ENCODE measurements at places on chromosomes 3 and 15.

GRCh38 chr3:133490468-133491351 lies 82.8 kb upstream of the CDV3 start:
- no peak for DNase-seq

DNA sequence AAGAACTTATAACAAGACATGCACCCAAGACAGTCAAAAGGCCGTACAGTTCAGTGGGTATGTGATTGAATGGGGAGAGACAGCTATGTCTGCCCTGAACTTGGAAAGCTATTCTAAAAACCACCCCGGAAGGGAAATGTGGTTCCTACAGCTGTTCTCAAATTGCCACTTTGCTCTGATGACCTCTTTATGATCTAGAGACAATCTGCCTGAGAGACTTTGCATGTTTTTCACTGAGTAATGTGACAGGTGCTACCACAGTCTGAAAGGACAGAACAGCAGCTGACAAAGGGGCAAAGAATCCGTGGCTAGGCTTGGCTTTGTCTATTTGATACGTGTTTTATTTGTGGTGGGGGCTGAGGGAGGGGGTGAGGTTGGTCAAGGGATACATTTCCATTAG lies 148.3 kb upstream of the NPHP3 start:
- no peak for DNase-seq

- DNase-seq, result no peak
Observed at GRCh38 chr15:45156744-45157455, 27.1 kb downstream of the DUOX1 start.

- no peak for DNase-seq
Observed at GRCh38 chr3:193911784-193912340, 224.1 kb upstream of the HES1 start.

- no peak for DNase-seq
Observed at GRCh38 chr3:66904831-66905493, 93.1 kb upstream of the KBTBD8 start.

DNA sequence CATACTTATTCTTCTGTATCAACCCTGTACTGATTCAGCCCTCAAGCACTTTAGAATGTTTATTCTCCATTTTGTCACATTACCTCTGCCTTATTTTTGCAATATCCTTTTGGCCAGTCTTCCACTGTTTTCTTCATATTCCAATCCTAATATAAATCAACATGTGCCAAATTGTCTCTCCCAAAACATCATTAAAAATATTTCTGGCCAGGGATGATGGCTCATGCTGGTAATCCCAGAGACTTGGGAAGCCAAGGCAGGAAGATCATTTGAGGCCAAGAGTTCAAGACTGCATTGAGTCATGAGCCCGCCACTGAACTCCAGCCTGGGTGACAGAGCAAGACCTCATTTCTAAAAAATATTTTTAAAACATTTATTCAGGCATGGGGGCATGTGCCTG lies 641.4 kb upstream of the CBLB start:
- DNase-seq, result peak; percentile 76

- DNase-seq, result no peak
Observed at GRCh38 chr3:62898530-62899496, 23.6 kb upstream of the CADPS start.

GRCh38 chr3:47394881-47395280 lies 14.1 kb downstream of the PTPN23 start:
- no peak for DNase-seq

DNA sequence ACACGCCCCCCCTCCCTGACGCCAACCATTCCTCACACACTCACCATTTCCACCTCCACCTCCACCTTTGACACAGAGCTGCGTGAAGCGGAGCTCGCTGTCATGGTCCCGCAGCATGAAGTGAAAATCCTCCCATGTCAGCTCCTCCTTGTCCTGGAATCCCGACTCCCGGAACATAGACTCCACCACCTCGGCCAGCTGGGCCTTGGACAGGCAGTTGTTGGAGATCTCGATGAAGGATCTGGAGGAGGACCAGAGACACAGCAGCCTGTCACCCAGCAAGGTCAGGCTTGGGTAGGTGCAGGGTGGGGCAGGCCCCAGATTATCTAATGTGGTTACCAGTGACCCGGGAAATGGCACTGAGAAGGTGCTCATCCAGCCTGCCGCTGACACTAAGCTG lies 12.2 kb downstream of the DUOX2 start:
- DNase-seq, result no peak

GRCh38 chr15:88022716-88023115 lies 233.8 kb downstream of the NTRK3 start:
- no peak for DNase-seq

DNA sequence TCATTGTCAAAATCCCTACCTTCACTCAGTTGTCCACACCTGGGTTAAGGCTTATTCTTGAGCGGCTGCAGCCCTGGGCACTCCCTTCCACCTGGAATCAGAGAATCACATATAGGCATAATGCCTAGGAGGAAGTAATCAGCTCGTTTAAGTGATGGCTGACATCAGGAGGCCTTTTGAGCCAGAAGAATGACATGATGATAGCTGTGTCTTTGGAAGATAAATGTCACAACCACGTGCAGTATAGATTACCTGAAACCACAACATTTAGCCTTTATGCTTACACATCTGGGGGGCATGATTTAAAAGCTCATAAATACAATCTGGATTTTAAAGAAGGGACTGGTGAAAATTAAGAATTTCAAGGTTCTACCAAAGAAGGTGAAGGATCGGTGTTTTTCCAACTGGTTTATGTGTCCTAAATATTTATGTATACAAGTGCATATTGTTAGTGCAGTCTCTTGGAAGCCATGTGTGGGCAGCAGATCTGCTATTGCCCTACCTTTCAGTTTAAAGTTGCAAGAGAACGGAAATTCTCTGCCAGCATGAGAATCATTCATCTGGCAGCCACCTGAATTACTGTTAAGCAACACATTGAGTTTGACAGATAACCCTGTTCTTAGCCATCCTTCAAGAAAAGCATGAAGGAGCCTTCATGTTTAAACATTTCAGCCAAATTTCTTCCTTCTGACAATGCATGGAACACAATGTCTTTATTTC lies 163.4 kb upstream of the NR2E3 start:
- DNase-seq, result no peak

DNA sequence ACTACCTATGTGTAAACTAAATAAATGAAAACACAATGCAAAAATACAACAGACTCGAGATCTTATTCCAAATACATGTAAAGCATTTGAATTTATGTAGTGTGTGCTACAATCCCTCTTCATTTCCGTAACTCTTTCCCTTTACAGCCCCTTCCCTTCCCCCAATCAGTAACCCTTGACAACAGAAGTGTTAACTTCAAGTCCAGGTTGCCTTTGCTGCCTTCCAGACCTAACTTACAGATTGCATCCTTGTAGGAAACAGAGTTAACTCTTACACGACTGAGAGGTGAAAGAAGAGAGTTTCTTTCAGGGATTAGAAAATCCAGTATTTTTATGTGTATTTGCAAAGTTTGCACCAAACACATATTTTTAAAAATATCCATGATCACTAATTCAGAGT lies 1.4 kb upstream of the ROBO1 start:
- no peak for DNase-seq

DNA sequence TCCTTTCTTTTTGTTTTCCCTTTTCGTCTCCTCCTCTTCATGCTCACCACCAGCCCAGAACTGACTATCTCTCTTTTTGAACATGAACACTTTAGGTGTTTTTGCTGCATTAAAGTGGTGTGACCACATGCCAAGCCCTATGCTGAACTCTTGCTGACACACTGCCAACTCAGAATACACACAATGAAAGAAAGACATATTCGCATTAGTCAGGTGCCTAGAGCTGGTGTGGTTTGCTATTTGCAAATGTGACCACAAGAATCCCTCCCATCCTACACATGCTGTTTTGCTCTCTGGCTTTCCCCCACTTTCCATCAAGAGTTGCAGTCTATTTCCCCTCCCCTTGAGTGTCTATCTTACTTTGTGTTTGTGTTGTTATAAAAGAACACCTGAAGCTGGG lies 967.8 kb upstream of the CFAP20DC start:
- DNase-seq, result no peak

DNA sequence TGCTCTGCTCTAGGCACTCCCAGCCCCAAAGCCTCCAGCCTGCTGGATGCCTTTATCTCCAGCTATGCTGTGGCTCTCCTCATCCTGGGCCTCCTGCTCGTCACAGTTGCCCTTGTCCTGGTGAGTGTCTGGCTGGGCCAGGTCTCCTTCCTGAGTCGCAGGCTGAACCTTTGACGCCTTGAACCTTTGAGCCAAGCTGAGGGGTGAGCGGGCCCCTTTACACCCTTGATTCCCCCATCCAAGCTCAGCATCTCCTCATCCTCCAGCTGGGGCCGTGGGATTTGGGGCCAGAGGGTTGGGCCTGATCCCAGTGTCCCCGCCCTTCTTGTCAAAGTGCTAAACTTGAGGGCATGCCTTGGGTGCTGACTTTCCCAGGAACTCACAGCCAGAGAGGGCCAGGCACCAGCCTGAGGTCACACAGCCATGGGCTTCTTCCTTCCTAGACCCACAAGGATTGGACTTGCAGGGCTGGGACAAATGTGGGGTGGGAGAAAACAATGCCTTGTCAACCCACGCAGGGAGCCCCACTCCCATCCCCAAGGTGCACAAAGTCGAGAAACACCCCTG lies 137.0 kb downstream of the TBC1D2B start:
- DNase-seq, result no peak

DNA sequence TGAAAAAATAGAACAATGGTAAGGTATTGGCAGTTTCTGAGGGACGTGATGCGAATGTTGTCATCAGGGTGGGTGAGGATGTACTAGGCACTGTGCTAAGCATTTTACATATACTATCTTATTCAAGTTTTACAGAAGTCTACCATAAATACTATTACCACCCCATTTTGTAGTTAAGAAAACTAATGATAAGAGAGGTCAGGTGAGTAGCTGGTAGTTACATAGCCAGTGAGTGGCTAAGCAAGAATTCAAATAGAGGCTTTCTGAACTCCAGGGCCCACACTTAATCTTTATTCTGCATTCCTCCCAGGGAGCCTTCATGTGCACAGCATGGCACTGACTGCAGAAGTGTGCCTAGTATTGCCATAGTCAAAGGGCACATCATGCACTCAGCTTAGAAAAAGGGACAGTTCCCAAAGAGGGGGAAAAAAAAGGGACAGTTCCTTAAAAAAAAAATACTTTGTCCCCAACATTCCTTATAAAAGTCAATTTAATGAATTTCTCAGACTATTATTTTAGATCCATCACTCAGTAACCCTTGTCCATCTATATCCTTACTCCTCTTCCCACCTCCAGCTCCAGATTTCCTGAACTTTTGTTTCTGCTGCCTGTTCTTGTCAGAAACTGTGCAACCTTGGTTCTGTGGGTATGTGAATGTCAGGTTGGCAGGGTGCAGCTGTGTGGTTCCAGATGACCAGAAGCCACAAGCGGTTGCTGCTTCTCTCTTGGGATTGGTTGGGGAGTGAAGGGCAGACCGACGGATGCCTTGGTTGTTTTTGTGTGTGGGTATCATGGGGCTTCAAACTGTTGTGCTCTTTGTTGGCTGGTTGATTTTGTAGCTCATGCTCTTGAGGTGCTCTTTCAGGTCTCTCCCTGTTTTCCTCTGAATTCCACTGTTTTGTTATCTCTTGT lies 8.3 kb downstream of the MAPKBP1 start:
- no peak for DNase-seq

- DNase-seq, result no peak
Observed at GRCh38 chr15:51156957-51157356, 62.3 kb upstream of the TNFAIP8L3 start.

DNA sequence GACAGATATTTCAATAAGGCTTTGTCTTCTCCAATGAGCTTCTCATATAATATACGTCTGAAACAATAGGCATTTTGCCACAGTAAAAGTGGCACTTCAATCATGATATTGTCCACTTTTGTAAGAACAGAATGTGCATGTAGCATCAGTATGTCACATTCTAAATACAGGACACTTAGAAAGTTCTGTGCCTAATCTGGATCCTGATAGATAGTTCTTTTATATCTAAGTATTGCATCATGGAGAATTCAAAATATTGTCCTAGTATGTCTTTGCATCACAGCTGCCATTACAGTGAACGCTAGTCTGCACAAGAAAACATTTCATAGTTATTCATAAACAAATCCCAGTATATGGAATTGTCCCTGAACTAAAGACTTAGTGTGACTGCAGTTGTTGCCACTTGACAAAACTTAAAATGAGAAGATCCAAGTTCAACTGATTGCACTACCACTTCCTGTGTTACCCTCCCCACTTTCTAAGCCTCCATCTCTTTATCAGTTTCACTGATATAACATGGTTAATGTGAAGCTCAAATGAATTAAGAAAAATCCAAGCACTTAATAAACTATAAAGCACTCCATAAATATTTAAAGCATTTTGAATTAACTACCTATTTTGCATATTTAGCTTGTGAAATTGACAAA lies 19.6 kb downstream of the LRRFIP2 start:
- DNase-seq, result no peak

- peak; percentile 71 for DNase-seq
Observed at GRCh38 chr3:44323341-44323955, 15.1 kb upstream of the TCAIM start.

DNA sequence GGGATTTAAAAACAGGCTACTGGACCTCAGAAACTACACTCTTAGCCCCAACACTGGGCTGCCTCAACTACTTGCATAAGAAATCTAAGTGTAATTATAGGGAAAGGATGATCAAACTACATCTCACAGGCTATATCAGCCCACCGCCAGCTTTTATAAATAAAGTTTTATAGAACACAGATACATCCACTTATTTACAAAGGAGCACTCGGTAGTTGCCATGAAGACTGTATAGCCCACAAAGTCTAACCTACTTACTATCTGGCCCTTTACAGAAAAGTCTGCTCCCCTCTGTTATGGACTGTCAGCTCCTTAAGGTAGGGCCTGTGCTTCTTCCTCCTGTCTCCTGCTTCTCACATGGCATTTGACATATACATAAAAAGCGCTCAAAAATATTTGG lies 9.5 kb downstream of the OSBPL10 start:
- DNase-seq, result no peak

GRCh38 chr3:134348524-134348923 lies 25.7 kb downstream of the AMOTL2 start:
- peak; percentile 62 for DNase-seq

DNA sequence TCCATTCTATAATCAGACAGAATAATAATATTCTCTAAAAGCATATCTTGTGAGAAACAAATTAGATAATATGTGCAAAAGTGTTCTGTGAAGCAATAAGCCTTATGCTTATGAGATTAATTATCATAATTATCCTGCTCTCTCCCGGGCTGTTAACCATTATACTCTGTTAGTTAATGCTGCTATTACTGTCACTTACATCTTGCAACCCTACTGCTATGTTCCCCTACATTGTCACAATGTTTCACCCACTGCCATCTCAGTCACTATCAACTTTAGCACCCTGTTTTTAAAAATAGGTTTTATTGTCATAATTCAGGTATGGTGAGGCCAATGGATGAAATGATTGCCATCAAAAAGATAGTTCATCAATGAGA lies 15.2 kb upstream of the KLHL24 start:
- DNase-seq, result no peak

DNA sequence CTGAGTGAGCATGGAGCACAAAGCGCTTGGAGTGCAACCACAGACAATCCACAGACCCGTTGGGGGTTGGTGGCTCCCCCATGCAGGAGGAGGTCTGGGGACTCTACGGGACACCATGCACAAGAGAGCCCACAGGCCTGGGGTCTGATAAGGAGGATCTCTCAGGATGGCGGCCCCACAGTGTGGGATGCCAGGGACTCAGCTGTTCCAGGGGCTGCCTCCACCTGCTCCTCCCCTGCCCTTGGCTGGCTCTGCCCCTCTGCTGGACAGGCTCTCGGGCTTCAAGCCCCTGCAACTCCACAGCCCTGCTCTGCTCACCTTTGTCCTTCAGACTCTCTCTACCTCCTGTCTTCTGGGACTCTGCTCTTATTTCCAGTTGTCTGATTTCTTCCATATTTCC lies 184.5 kb upstream of the CHRNA7 start:
- no peak for DNase-seq

- DNase-seq, result no peak
Observed at GRCh38 chr3:177673112-177673914, 476.0 kb upstream of the TBL1XR1 start.
